CD8-positive, alpha-beta memory T cell (primary cell): ENCODE measurements at places on chromosomes 13 and 19. TPM values are rescaled to one million over a fixed set of nuclear protein-coding genes. Genes with fewer than 3 reads are reported as not detected.
A peak's percentile ranks its signal among the peaks of the same experiment; 100 is the strongest.

Gene KLK6
- total RNA-seq, result not detected

Gene MUC16
- total RNA-seq, result under 0.01 TPM

Gene TEAD2
- total RNA-seq, result not detected

Gene NUDT19
- total RNA-seq, result 20.6 TPM

Gene ZNF560
- not detected for total RNA-seq

Gene FBXL3
- 45.0 TPM for total RNA-seq

Gene HPN
- total RNA-seq, result not detected

Gene CLC
- total RNA-seq, result not detected

Gene CD177
- not detected for total RNA-seq

Gene TNFRSF19
- not detected for total RNA-seq

Gene TUBA3C
- not detected for total RNA-seq

Gene DUS3L
- total RNA-seq, result 90.9 TPM

Gene RNF17
- not detected for total RNA-seq

DNA sequence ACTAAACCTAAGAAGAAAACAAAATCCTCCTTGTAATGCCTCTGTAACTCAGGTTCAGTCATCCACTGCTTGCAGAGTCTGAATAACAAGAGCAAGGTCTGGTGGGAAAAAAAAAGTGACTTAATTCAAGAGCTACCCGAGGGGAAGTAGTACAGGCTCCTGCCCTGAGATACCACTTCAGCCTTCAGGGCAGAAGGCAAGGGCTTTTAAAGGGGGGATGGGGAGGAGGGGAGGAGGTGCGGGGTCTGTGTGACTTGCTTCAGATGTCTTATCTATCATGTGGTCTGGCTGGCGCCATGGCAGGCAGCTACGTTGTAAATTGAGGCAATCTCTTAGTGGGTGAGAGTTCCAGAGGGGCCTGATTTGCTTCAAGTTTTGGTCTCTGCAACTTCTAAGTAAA lies 66.7 kb downstream of the LRRC63 start:
- no peaks in the 10 kb centered on the region for H3K4me1 ChIP-seq
- no peak overlapping the region for H3K27ac ChIP-seq
- H3K4me3 ChIP-seq, result no peak overlapping the region
- no peaks in the 10 kb centered on the region for H3K27me3 ChIP-seq
- DNase-seq, result no peak

DNA sequence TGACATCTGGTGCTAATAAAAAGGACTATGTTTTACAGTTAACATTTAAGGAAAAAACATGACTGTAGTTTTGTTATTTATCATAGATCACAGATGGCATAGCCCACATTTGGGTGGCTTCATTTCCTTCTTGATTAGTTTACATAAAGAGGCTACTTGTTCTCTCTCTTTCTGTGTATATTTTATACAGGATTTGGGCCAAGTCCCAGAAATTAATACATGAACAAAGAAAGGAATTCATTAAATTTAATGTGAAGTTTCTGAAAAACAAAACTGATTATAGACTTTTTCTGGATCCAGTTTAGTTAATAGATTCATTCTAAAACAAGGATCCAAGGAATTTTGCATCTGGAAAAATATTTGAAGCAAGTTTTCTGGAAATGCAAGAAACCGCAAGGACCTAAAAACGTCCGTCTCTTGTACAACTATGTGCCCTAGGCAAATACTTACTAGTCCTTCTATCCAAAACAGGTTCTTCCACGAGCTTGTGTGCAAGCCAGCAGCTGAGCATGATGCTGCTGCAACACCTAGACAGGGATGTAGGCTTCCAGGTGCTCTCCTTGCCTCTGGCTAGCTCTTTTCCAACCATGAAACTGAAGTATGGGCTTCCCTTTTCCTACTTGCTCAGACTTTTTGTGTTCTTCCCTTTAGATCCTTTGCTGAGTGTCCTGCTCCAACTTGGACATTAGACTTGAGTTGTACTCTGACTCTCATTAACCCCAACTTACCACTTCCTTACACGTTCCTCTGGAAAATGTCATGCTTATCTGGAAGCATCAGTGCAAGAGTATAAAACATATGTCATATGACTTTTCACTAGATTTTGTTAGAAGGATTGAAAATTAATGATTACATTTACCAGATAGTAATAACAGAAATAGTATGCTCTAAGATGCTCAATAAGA lies 161.5 kb upstream of the STARD13 start:
- no peaks in the 10 kb centered on the region for H3K4me1 ChIP-seq
- H3K36me3 ChIP-seq, result no peaks in the 10 kb centered on the region
- H3K27ac ChIP-seq, result no peak overlapping the region

- peaks cover 67% of the 10 kb centered on the region for H3K4me1 ChIP-seq
- H3K36me3 ChIP-seq, result no peaks in the 10 kb centered on the region
Measured at GRCh38 chr13:77325371-77325980, 1.4 kb downstream of the MYCBP2 start.

DNA sequence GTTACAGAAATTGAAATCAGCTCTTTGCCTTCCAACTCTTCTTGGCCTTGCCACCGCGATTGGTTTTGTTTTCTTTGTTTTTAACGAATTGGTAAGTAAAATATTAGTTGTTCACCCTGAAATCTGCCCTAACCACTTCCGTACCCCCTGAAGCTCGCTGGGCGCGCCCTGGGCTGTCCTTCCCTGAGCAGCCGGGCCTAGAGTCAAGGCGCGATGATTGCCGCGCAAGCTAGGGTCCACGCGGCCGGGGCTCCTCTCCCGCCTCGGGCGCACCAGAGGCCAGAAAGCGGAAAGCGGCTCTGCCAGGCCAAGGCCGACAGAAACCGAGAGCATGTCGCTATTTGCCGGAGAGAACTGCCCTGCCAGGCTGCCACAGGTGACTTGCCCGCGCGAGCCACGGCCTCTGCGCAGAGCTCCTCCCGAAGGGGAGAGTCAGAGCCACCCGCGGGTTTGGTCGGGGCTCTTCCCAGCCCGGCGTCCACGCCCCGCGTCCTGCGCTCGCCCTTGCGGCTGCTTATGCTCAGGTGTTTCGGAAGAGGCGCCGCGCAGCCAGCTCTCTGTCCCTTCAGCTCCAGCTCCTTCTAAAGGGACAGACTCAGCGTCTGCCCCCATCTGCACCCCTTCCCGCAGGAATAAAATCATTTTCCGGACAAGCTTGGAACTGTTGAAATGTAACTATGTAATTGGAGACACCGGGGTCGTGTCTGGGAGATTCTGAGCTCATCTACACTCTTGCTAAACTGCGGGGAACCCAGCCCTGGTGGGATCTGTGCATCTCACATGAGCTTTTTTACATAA lies 6.6 kb upstream of the CDX2 start:
- peaks cover 33% of the 10 kb centered on the region for H3K27me3 ChIP-seq
- H3K4me1 ChIP-seq, result peaks cover 4% of the 10 kb centered on the region
- no peaks in the 10 kb centered on the region for H3K36me3 ChIP-seq
- no peak for DNase-seq
- H3K27ac ChIP-seq, result no peak overlapping the region

- no peak overlapping the region for H3K27ac ChIP-seq
- DNase-seq, result no peak
- H3K36me3 ChIP-seq, result peaks cover 19% of the 10 kb centered on the region
- no peak overlapping the region for H3K4me3 ChIP-seq
Measured at GRCh38 chr19:2037651-2038255, 13.3 kb downstream of the MKNK2 start.

- H3K4me1 ChIP-seq, result no peaks in the 10 kb centered on the region
- no peak for DNase-seq
- H3K4me3 ChIP-seq, result no peak overlapping the region
- no peaks in the 10 kb centered on the region for H3K36me3 ChIP-seq
- no peaks in the 10 kb centered on the region for H3K27me3 ChIP-seq
Measured at GRCh38 chr19:41816761-41817160, 20.4 kb downstream of the CEACAM3 start.

DNA sequence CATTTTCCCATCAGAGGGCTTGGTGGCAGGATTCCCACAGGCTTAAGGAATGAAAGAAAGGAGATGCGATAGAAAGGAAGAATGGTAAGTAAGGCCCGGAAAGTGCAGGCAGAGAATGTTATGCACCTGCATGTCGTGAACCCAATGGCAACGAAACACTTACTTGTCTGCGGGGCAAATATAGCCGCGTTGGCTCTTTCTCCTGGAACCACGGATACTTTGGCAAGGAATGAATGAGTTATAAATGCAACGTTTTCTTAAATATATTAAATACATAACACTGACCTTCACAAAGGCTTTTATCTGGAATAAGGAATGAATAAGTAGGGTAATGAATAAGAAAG lies 192.1 kb downstream of the KATNAL1 start:
- no peak overlapping the region for H3K27ac ChIP-seq
- H3K36me3 ChIP-seq, result no peaks in the 10 kb centered on the region
- peaks cover 26% of the 10 kb centered on the region for H3K4me1 ChIP-seq
- DNase-seq, result no peak
- H3K27me3 ChIP-seq, result no peaks in the 10 kb centered on the region
- H3K4me3 ChIP-seq, result no peak overlapping the region

DNA sequence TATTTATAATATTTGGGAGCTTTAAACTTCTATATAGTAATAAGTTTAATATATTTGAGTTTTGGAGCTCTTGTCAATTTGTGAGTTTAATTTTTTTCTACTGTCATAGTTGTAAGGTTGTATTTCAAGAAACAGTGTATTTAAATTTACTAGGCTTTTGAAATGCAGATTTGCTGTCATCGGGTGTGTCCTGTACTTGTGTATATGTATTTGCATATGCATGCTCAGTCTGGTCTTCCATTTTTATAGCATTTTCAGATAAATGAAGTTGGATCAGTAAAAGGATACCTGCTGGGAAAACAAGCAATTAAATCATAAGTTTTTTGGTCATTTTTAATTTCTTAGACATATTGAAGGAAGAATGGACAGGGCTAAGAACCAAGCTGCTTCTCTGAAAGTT lies 33.1 kb downstream of the SLAIN1 start:
- no peaks in the 10 kb centered on the region for H3K36me3 ChIP-seq
- H3K27me3 ChIP-seq, result no peaks in the 10 kb centered on the region
- no peak overlapping the region for H3K27ac ChIP-seq
- H3K4me3 ChIP-seq, result no peak overlapping the region
- no peak for DNase-seq

DNA sequence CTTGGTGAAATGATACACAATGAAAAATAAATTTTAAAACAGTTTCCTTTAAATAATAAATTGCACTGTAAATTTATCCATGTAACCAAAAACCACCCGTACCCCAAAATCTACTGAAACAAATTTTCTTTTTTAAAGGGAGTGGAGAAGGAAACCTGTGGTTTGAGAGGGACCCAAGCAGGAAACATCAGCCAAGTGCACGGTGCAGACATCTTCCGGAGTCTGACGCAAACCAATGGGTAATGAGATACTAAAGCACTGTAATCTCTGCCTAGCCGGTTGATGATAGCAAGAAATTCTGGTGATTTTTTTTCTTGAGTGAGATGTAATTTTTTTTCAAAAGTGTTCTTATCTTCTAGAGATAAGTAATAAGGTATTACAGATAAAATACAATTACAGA lies 115.4 kb downstream of the ABCC4 start:
- peak overlapping the region; percentile 43 for H3K4me3 ChIP-seq
- H3K27ac ChIP-seq, result peak overlapping the region; percentile 27
- H3K4me1 ChIP-seq, result peaks cover 46% of the 10 kb centered on the region
- H3K27me3 ChIP-seq, result no peaks in the 10 kb centered on the region

GRCh38 chr13:113140677-113141600 lies 17.5 kb upstream of the PROZ start:
- no peak for DNase-seq
- no peaks in the 10 kb centered on the region for H3K4me1 ChIP-seq
- H3K4me3 ChIP-seq, result no peak overlapping the region
- no peaks in the 10 kb centered on the region for H3K36me3 ChIP-seq

GRCh38 chr13:35912841-35913240 lies 218.3 kb downstream of the DCLK1 start:
- H3K27me3 ChIP-seq, result no peaks in the 10 kb centered on the region
- H3K4me3 ChIP-seq, result no peak overlapping the region
- no peaks in the 10 kb centered on the region for H3K36me3 ChIP-seq

DNA sequence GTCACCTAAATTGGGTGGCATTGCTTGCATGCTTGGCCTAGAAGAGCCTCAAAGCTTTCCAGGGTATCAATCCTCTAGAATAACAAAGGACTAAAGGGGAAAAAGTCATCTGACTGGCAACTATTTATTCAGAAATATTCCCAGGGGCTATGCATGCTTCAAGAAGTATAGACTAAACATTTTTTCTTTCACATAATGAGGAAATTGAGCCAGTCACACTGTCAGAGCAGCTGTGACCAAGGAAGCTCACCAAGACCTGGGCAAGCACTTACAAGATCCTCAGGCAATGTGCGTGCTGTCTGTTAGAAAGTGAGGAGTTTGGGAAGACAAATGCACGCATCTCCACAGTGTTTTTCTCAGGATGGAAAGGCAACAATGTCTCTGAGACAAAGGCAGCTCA lies 747.2 kb downstream of the DIAPH3 start:
- H3K4me3 ChIP-seq, result no peak overlapping the region
- H3K27me3 ChIP-seq, result peaks cover 3% of the 10 kb centered on the region
- H3K4me1 ChIP-seq, result no peaks in the 10 kb centered on the region
- no peak for DNase-seq
- no peaks in the 10 kb centered on the region for H3K36me3 ChIP-seq

GRCh38 chr13:98299966-98300350 lies 122.9 kb upstream of the RNF113B start:
- no peak overlapping the region for H3K27ac ChIP-seq
- no peaks in the 10 kb centered on the region for H3K4me1 ChIP-seq
- DNase-seq, result no peak
- no peaks in the 10 kb centered on the region for H3K36me3 ChIP-seq
- no peaks in the 10 kb centered on the region for H3K27me3 ChIP-seq

DNA sequence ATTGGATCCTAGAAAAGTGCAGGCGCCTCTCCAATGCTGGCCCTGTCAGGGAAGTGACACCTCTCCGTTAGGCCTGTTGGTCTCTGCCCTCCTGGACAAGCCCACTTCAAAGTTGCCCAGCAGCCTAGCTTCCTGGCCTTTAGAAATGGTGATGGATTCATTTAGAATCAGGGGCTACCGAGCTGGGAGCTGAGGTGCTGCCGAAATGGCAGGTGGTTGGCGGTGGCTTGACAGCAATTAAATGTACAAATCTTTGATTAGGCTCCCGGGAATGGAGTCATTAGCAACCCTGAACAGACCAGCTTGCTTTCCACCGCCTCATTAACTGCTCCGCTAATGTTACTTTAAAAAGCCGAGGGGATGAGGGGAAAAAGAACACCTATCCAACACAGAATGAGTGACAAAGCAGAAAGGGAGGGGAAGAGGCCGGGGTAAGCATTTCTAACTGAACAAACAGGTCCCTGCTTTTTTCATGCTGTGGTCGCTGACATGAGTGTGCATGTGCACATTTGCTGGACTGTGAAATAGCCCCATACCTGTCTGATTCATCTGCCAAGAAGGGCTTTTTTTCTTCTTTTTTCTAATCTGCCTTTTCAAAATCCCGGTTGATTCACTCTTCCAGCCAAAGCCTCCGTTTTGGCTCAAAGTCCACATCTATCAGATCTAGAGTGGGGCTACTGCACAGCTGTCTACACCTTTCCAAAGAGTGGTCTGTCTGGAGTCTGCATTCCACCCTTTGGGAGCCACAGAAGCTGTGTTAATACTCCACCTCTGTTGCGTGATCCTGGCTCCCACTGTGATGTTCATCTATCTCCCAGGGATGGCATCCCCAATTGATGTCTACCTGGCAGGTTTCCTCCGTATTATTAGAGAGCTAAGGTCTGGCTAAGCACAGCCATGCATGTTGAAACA lies 431.9 kb downstream of the COG6 start:
- H3K27me3 ChIP-seq, result no peaks in the 10 kb centered on the region
- H3K27ac ChIP-seq, result no peak overlapping the region
- no peak overlapping the region for H3K4me3 ChIP-seq
- no peaks in the 10 kb centered on the region for H3K36me3 ChIP-seq
- H3K4me1 ChIP-seq, result no peaks in the 10 kb centered on the region
- DNase-seq, result no peak

- H3K4me3 ChIP-seq, result no peak overlapping the region
- H3K36me3 ChIP-seq, result peaks cover 13% of the 10 kb centered on the region
- peaks cover 11% of the 10 kb centered on the region for H3K4me1 ChIP-seq
Measured at GRCh38 chr19:53396525-53396868, 1.5 kb downstream of the ZNF765 start.

GRCh38 chr13:77387607-77388200 lies 60.8 kb upstream of the MYCBP2 start:
- no peak for DNase-seq
- no peak overlapping the region for H3K27ac ChIP-seq
- H3K4me3 ChIP-seq, result no peak overlapping the region
- H3K36me3 ChIP-seq, result no peaks in the 10 kb centered on the region
